AG04450 (cell line): ENCODE measurements at places on chromosomes 2 and 18. TPM values are rescaled to one million over a fixed set of nuclear protein-coding genes. Genes with fewer than 3 reads are reported as not detected.

Gene DUSP2
- polyA plus RNA-seq: 0.94 and 1.0 TPM in 2 replicates

Gene CNGA3
- not detected in 2 replicates for polyA plus RNA-seq

Gene COPS7B
- polyA plus RNA-seq: 47.2 and 49.2 TPM in 2 replicates

Gene GRHL1
- polyA plus RNA-seq: 0.55 and 0.64 TPM in 2 replicates

Gene OR6B2
- polyA plus RNA-seq: not detected in 2 replicates

Gene FBXO15
- polyA plus RNA-seq: 0.91 and 1.4 TPM in 2 replicates

Gene CD302
- polyA plus RNA-seq: 12.3 and 17.6 TPM in 2 replicates

Gene SH3RF3
- polyA plus RNA-seq: 5.7 and 7.0 TPM in 2 replicates

Gene CCBE1
- polyA plus RNA-seq: 40.4 and 51.5 TPM in 2 replicates

Gene RFX8
- polyA plus RNA-seq: 1.8 and 2.3 TPM in 2 replicates

Gene PAX8
- polyA plus RNA-seq: 1.2 TPM in 2 replicates

Gene HNMT
- polyA plus RNA-seq: 36.2 and 47.0 TPM in 2 replicates

Gene DBI
- 235 and 244 TPM in 2 replicates for polyA plus RNA-seq

Gene MC2R
- polyA plus RNA-seq: not detected in 2 replicates

Gene BCL11A
- 1.1 and 1.4 TPM in 2 replicates for polyA plus RNA-seq

- DNase-seq: no peak
Measured at GRCh38 chr2:11679486-11680181, 9.6 kb upstream of the NTSR2 start.

DNA sequence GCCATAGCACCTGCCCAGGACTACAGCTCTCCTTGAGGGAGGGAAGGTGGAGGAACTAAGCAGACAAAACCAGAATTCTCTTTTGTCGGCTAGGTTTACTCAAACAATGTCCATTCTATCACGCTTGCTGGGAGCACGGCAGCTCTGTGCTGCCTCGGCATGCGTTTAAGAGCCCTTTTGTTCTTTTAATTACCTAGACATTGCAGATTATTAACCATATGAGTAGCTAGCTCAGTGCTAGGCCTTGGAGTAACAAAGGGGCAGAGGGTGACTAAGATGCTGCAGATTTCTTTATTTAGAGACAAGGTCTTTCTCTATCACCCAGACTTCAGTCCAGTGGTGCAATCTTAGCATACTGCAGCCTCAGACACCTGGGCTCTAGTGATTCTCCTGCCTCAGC is 11.1 kb downstream of the MSGN1 start:
- DNase-seq: no peak

- DNase-seq: no peak
Measured at GRCh38 chr2:68216454-68217310, 35.6 kb downstream of the PPP3R1 start.

DNA sequence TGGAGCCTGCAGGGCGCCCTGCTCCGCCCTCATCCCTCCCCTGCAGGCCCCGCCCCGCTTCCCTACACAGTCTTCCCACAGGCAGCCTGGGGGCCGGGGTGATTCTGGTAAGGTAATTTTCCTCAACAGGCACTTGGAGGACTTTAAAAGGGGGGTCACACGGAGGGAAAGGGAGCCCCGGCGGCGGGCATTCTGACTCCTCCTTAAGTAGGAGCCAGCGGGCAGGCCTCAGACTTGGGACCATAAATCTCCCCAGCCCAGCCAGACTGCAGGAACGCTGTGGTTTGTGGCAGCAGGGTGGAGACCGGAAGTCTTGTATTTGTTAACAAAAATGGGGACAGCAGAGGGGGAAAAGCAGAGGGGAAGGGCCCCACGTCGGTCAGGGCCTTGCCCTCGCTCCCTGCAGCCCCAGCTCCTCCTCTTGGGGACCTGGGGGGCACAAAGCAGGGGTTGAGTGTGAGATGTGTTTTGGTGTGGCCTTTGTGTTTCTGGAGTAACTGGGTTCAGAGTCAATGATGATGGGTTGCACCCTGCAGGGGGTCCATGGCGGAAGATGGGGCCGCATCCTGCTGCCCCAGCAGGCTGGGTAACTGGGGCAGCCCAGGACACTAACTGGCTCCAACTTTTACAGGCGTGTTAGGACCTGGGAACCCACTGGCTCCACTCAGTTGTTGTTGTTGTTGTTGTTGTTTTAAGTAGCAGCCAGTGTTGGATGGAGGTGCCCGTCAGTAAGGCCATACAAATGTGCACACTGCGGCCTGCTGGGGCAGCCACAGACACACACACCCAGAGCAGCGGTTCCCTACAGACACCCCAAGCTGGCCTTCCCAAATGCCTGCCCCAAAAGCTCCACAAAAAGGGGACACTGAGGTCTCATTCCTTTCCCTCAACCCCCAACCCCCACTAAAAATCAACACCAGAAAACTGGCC is 27.7 kb downstream of the SMAD7 start:
- no peak for DNase-seq

- DNase-seq: no peak
Measured at GRCh38 chr2:130874512-130874911, 37.8 kb downstream of the ARHGEF4 start.

DNA sequence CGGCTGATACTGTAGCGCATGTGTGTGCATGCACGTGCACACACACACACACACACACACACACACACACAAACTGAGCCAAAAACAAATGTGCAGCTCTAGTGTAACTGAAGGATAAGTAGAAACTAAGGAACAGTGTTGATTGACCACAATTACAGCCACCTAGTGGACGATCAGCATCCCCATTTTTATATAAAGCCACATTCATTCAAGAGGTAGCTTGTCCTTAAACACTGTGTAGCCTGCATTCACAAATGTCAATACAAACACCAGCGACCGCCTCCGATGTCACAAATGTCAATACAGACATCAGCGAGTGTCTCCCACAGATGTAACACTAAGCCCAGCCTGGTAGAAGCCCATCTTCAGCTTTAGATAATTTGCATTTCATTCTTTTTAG is 167.4 kb downstream of the PTGR3 start:
- no peak for DNase-seq

DNA sequence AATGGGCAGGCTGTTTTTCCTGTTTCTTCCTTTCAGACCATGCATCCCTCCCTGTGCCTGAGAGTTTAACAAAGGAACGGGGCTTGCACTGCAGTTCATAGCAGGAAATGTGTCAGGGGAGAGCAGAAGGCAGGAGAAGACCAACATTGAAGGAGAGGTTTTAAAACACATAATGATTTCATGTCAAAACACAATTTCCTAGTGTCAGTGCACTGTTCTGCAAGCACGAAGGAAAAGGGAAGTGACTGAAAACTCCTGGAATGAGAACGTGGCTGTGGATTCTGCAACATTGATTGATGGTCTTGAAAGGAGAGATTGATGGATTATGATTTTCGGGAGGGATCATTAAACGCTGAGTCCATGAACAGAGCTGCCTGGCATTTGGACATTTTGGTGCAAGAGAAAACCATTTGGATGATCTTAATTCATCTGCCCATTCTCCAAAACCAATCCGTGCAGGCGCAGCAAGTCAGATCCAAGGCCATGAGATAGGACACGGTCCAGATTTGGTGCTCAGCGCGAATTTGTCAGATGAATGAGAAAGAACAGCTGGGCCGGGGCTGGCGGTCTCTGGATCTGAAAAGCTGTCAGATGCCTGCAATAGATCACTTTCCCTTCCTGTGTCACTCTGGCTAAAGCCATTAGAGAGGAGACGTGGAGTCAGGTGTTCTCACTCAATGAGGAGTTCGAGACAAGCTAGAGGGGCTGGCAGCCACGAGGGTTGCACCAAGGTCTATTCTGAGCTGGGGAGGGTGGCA is 38.4 kb downstream of the C1QL2 start:
- DNase-seq: no peak

DNA sequence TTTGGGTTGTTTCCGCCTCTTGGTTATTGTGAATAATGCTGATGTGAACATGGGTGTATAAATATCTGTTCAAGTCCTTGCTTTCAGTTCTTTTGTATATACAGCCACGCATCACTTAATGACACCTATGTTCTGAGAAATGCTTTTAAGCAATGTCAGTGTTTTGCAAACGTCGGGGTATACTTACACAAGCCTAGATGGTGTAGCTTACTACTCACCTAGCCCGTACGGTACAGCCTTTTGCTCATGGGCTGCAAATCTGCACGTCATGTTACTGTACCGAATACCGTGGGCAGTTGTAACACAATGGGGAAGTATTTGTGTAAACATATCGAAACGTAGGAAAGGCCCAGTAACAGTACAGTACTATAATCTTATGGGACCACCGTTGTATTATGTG is 12.4 kb downstream of the RALB start:
- DNase-seq: no peak

GRCh38 chr2:12502759-12503158 is 214.0 kb upstream of the TRIB2 start:
- DNase-seq: no peak

DNA sequence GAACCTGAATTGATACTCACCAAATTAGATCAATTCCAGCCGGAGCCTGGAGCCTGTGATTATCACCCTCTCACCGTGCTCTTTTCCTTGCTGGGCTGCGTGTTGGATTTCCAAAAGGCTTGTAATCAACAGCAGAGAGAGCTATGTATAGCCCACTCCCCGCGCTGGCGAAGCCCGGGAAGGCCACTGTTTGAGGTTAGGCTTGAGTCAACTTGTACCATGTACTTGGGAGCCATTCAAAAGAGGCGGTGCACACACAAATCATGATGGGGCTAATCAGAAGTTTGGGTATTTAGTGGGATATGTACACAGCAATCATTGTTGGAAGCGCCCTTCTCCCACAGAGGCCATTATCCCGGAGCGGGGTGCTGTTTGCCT is 151.6 kb downstream of the GLI2 start:
- no peak for DNase-seq

GRCh38 chr18:22494771-22495170 is 77.1 kb upstream of the CTAGE1 start:
- no peak for DNase-seq

DNA sequence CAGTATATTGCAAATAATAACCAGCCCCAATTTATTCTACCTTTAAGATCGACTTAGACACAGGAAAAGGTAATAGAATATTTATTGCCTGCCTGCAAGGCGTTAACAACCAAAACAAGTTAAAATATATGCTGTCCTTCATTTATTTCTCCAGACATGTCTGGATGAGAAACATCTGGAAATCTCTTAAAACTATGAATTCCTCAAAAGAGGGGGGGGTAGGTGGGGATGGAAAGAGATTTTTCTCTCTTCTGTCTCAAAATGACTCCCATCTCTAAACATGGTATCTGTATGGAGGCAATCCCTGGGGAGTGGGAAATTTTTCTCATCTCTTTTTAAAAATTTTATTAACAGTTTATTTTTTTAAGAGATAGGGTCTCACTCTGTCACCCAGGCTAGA is 113.0 kb downstream of the CDH2 start:
- DNase-seq: no peak

DNA sequence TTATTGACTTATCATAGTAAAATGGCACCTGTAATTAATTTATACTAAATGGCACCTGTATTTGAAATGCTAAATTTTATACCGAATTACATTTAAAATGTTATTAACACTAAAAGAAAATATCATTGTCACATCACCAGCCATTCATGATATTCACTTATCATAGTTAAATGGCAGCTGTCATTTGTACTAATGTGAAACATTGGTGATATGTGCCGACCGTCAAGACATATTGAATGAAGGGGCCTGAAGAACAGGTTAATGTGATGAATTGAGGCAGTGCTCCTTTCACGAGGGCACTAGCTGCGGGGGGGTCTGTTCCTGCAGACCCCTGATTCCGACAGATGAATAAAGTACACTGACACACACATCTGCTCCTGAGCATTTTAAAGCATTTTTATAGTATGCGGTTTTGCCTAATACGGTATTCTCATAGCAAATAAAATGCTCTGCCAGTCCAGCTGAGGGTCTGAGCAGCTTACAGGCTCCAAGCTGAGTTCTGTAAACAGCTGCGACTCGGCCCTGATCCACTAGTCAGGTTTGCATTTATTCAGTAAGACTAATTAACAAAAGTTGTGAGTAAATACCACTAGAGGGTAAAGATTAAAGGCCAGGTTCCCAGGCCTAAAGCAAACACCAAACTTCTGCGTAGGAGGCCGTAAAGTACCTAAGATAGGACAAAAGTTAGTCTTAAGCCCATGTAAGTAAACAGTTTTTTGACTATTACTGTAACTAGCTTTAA is 593.4 kb upstream of the NETO1 start:
- no peak for DNase-seq

GRCh38 chr2:172885996-172886395 is 150.4 kb downstream of the RAPGEF4 start:
- DNase-seq: no peak

- DNase-seq: no peak
Measured at GRCh38 chr2:181471226-181471625, 14.0 kb downstream of the ITGA4 start.

GRCh38 chr18:46482831-46483230 is 174.2 kb downstream of the LOXHD1 start:
- DNase-seq: no peak

DNA sequence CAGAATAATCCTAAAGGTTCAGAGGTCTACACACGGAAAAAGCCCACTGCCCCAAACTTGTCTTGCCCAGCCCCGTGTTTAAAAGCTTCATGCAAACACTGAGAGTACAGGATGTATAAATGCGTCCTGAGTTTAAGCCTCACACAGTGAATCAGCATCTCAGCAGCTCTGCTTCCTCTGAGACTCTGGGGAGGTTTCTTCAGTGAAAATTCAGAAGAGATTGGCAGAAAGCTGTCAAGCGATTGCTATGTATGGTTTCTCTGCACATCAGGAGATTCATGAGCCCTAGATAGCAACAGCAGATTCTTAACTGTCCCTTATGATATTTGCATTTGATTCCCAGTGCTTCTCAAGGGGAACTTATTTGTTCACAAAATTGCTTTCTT is 27.1 kb downstream of the CRACDL start:
- DNase-seq: no peak

GRCh38 chr2:42049221-42050009 is 1.6 kb downstream of the PKDCC start:
- no peak for DNase-seq

- no peak for DNase-seq
Measured at GRCh38 chr2:131753640-131754561, 226.2 kb downstream of the CCDC74A start.

GRCh38 chr18:72283148-72283925 is 260.8 kb downstream of the CBLN2 start:
- no peak for DNase-seq

- DNase-seq: no peak
Measured at GRCh38 chr2:119721904-119722303, 37.8 kb upstream of the PTPN4 start.

- no peak for DNase-seq
Measured at GRCh38 chr2:148042219-148042618, 21.3 kb downstream of the MBD5 start.

- DNase-seq: no peak
Measured at GRCh38 chr2:181376442-181376841, 80.7 kb upstream of the ITGA4 start.

DNA sequence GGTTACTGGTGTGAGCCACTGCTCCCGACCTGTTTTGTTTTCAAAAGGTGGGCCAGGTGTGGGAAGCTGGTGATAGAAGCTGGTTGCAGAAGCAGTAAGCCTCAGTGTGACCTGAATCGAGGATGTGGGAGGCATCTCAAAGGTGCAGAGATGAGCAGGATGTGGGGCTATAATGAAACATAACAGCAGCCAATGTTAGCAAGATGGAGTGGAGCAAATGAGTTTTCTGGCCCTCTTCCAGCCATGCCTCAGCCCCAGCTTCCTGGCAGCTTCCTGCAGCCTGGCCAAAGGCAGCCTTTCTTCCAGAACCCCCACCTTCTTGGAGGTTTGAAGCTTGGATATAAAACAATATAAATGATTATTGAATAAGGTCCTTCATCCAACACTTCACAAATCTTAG is 184.8 kb downstream of the NCK2 start:
- no peak for DNase-seq
